ENCODE measurements at places on chromosomes 5 and 9.

DNA sequence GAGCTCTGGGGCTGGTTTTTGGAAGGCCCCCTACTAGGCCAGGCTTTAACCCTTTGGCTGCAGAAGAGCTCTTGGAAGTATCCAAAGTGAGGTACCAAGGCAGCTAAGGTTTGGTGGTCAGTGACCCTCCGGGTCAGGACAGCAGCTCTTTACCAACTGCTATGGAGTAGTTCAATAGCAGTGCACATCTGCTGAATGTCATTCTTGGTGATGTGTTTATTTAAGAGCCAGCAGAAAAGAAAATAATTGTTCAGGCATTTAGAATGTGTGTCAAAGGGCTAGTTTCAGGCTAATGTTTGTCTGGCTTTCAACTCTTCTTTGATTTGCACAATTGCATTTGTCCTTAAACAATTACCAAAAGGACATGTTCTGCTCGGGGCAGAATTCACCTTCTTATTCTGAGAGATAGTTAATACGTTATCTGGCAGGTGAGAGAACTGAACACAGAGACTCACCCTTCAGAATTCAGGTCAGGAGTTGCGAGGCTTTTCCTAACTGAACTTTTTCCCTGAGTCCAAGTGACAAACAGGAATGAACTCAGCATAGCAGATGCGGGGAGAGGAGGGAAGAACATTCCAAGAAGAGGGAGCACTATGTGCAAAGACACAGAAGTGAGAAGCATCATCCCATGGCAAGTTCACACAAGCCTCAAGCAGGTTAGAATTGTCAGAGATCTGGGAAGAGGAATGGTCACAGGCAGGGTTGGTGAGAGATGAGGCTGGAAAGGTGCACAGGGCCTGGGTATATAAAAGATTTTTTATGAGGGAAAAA is 556.7 kb upstream of the TLE4 start:
- no peak for DNase-seq

DNA sequence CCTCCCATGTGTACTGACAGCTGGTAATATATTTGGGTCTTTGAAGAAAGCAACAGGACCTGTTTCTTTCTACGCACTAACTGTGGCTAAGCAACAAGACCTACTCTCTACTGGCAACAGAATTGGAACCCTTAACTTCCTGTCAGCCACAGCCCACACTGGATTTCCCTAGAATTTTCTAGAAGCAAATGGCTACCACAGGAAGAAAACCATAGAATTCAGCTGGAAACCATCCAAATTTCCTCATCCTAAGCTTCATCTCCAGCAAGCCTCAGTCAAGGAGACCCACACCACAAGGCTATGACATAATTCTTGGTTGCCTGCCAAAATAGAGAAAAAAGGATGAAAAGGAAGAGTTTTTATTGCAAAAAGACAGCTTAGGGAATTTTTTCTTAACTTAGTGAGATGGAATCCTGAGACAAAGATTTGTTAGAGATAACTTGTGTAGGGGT is 171.8 kb upstream of the TNC start:
- DNase-seq = no peak

DNA sequence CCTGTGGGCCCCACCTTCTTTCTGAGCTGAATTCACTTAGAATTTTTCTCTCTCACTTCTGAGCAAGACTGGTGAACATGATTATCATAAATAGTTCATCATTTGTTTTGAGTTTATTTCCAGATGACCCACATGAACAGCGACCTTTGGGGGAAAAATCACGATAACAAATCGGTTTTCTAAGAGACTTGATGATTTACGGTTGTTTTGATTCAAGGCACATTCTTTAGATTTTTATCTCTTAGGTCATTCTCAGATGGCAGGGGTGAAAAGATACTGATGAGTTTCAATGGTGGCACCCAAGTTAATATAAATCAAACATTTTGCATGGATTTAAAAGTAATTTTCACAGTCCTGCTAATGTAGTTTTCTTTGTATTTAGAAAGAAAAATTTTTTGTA is 95.1 kb downstream of the DMXL1 start:
- DNase-seq = no peak

- no peak for DNase-seq
Measured at GRCh38 chr5:33641744-33642505, 201.2 kb downstream of the TARS1 start.

- DNase-seq = no peak
Measured at GRCh38 chr5:173495225-173495904, 121.1 kb downstream of the BOD1 start.

DNA sequence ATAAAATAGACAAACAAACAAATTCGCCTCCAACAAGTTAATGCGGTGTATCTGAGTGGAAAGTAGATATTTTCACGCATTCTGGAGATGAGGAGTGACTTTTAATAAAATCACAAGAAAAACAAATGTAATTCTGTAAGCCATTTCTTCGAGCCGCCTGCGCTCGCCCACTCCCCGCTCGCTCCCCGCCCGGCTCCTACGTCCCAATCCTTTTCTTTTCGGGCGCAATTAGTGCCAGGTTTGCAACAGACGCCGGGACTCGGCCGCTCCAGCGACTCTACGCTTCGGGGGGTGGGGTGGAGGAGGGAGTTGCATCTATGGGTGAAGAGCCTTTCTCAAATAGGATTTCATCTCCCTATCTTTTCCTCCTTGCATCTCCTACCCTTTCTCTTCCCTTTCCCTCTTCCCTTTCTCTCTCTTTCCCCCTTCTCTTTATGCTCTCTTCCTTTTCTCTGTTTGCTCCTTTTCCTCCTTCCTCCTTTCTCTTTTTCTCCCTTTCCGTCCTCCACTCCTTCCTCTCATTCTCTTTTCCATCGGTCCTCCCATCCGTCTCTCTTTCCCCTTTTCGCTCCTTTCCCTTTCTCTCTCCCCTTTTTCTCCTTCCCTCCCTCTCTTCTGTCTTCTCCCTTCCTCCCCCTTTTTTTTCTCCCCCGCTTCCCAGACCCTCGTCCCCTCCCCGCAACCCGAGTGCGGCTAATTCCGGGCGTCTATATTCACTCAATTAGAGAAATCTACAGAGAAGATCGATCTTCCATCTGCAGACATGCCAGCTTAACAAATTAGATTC is 6.1 kb upstream of the OTP start:
- no peak for DNase-seq

DNA sequence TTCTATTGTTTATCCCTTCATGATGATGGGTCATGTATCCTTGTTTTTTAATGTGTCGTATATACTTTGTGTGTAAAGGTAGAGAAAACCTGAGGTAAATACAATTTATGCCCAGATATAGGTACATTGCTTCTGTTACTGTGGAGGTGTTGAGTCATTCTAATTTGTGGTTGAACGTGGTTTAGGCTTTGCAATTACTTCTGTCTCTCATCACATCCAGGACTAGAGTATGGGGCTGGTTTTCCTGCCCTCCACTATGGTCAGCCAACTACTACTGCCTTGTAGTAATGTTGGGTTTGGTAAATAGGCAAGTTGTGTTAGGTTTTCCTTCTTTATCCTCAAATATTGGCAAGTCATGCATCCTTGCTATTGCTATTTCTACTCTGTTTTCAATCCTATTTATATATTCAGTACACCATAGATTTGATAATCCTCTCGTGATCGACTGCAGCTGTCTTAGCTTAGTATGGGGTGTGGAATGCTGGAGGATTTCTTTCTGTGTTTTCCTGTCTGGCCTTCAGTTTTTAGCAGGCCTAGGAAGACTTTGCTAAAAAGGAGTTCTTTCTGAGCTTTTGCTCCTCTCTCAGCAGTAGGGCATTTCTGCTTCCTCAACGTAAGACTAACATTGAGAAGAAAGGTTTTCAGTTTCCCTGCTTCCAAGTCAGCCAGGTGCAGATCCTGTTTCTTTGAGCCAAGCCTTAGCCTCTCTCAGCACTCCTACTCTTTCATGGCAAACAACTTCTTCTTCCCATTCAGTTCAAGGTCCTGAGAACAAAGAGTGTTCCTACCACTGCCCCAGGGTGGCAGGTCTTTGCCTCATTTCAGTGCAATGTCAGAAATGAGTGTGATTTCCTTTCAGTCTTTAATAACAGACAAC is 844.4 kb upstream of the CDH18 start:
- no peak for DNase-seq

DNA sequence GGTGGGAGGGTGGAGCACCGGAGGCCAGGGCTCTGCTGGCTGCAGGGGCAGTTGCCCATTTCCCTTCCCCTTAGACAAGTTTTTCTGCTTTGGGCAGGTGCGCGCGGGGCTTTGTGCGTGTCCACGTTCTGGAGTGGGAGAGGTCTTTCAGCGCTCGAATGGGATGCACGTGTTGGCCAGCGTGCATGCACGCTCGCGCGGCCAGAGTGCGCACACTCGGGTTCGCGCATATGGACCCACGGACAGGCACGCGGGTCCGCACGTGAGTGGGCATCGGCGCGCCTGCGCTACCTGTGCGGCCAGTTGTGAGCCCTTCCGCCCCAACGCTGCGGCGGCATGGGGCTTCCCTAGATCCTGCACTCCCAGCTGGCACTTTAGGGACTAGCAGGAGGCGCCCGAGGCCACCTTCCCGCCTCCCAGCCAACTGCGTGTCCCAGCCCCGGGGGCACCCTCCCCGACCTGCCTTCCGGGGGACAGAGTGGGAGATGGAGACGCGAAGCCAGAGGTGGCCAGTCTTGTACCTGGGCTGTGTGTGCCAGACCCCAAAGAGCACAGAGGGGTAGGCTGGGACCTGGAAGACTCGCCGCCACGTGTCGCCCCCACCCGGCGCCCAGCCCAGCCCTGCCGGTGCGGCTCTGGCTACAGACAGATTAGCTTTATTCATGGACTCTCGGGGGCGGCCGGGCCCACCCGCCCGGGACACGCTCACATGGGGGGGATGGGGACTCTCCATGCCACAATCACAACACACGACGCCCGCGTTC is 9.8 kb upstream of the GPRIN1 start:
- DNase-seq = no peak

DNA sequence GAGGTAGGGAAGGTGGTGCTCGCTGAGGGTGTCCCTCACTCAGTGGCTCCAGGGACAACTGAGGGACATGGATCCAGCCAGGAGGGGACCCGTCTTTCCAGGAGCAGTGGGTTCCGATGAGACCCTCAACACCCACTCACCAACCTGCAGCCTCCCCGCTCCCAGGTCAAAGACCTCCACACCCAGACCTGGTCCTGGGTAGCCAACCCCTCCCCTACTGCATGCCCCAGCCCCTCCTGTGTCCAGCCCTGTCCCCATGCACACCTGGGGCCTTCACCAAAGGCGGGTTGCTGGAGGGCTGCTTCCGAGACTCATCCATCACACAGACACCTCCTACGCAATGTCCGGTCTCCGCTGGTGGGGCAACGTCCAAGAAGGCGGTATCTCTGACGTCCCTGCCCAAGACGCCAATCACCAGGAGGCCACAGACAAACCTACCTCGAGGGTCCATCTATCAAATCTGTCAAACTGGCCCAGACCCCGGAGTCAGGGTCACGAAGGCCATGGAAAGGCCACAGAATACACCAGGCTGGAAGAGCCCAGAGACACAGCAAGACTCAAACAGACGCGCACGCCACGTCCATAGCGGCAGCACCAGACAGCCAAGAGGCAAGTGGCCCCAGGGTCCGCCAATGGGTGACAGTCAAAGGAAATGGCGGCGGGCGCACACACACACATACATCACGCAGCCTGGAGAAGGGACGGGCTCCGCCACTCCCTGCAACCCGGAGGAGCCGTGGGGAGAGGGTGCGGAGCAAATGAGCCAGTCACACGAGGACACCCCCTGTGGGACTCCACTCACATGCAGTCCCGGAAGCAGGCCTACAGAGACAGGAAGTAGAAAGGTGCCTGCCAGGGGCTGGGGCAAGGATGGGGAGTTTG is 10.8 kb downstream of the NACC2 start:
- no peak for DNase-seq

DNA sequence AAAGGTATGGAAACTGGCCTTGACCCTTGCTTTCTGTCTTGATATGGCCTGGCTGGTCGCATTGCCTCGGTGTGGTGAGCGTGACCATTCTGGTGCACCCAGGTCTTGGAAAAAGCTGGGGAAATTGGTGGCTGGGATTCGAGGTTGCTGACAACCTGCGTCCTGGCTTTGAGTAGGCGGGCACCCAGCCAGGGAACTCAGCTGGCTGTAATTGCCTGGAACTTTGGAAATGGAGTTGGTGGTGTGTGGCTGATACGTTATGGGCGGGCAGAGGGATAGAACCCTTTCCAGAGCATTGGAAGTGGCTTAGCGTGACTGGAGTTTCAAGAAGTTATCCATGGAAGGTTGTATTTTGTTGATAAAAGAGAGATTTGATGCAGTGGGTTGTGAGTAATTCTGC is 35.2 kb downstream of the KCNMB1 start:
- DNase-seq = no peak

DNA sequence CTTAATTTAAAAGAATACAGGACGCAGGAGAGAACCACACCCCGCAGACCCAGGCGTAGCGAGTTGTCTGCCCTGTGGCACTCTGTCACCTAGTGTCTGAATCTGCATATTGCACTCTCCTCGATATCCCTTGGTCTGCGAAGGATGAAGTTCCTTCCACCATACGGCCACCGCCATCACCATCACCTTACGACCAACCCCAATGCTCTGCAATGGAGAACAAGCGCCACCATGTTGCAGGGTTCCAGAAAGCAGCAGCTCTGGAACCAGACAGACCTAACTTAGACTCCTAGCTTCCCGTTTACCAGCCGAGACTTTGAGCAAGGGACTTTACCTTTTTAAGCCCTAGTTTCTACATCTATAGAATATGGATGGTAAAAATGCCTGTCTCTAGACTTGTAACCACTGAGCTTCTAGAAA is 77.4 kb upstream of the DMRT1 start:
- no peak for DNase-seq

DNA sequence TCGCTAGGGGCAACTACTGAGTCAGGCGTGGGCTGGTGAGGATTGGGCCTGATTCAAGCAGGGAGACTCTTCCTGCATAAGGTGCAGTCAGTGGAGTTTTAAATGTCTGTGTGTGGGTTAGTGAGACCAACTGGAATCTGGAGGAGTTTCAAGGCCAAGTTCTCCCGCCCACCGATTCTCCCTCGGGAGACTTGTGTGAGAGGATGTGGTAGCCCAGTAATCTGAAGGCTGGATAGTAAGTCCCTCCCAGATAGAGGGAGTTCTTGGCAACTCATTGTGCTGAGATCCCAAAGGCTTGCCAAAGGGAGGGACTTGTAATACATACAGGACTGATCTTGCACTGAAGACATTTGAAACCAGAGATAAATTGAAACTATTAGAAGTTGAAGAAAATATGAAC is 51.8 kb downstream of the WDR36 start:
- no peak for DNase-seq

DNA sequence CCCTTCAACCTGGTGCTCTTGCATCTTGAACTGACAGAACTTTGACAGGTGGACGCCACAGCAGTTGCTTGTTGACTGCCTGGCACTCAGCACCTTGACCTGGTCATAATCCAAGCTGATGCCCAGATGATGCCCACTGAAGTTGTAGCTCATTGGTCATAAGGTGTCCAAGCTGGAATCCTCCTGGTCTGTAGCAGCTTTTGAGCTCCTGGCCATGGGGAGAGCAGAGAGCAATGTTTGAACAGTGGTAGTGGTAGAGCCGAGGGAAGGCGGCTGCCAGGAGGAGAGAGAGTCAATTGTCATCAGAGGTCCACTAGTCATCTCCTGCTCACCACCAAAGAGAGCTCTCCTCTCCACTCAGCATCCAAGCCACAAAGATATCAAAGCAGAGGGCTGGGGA is 23.3 kb downstream of the CSF2 start:
- no peak for DNase-seq

Measured in stimulated activated CD4-positive, alpha-beta T cell treated with anti-CD3 and anti-CD28 coated beads, Interleukin-1b, Interleukin-23, amount 100 ng/mL, for 24 hours (primary cell).